ENCODE measurements at places on chromosomes 3 and 15. TPM values are rescaled to one million over a fixed set of nuclear protein-coding genes. Genes with fewer than 3 reads are reported as not detected.

SERINC4 gene
- not detected for total RNA-seq

GOLGA8S gene
- total RNA-seq = not detected

GNAI2 gene
- 149 TPM for total RNA-seq

CRTAP gene
- 240 TPM for total RNA-seq

NCKIPSD gene
- 34.6 TPM for total RNA-seq

TBCCD1 gene
- 11.6 TPM for total RNA-seq

FILIP1L gene
- total RNA-seq = 132 TPM

GRCh38 chr3:14318646-14319045 lies 83.8 kb upstream of the SLC6A6 start:
- DNase-seq = no peak

DNA sequence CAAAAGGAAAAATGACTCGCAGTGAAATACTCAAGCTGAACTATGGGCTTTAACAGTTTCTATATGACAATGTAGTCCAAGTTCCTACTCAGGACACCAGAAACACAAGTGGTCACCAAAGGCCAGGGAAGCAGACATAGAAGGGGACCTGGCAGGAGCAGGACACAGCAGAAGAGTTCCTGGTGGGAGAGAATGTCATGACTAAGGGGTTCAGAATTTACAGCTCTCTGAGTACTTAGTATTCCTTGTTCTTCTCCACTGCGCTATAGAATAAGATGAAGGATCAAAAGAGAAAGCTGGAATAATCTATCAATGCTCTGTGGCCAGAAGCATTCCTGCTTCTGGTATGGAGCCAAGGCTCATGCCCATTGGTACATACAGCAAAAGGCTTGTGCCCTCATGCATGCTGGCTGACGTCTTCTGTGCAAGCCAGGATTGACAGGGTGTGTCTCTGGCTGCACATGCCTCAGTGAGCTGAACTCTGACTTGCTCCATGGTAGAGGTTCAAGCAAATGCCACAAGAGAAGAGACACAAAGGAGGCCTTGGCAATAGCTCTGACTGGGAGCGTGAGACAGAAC lies 128.7 kb upstream of the SLC2A2 start:
- no peak for DNase-seq

DNA sequence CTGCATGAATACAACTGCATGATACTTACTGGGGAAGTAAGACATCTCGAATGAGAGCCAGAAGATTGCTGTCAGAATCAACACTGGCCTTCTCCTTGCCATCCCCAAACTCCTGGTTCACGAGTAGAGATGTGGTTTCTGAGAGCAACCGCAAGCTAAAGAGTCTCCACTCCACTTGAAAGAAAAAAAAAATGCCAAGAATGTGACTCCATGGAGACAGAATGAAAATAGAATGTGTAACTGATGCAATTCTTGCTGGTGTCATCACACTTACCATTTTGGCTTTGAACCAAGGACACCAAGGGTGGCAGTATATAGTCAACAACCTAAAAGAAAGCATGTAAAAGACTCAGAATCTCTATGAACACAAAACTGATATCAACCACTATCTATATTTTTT lies 280.4 kb downstream of the ULK4 start:
- no peak for DNase-seq

DNA sequence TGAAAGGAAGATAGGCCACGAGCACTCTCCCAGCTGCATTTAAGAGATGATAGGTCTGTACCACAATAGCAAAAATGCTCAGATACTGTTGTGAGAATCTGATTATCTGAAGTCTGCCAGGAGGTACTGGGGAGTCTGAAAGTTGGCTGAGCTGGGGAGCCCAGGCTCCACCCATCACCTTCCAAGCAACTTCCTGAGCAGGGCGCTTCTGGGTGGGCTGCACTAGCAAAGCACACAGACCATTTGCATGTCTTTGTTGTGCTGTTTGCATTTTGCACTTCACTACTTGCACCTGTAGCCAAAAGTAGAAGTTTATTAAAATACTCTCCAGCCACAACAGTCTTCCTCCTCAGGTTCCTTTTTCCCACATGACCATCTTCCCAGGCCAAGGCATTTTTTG lies 133.2 kb downstream of the ALDH1A2 start:
- no peak for DNase-seq

DNA sequence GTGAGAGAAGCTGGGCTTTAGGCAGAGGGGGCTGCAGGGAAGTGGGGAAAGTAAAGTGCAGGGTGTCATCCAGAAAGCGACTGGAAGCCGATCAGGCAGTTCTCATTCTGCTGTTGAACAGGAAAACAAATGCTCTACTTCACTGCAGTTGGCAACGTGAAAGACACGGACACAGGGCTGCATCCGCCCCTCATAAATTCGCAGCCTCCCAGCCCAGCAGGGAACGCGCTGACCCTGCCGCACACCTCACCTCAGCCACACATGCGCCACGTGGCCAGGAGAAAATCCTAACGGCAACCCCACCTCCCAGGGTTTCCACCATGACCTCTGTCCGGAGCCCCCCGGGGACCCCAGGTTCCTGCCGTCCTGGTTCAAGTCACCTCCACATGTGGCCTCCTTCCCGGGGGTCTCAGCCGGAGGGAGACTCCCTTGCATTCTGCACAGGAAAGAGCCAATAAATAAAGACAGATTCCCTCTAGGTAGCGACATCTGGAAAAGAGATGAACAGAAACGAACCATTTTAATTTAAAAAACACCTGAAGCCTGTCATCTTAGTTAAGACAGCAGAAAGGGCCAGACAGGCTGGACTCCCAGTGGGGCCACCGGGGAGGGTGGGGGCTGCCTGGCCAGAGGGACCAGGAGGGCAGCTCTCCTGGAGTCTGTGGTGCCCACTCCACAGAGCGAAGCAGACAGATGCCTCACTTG lies 118.7 kb downstream of the TMEM266 start:
- no peak for DNase-seq

DNA sequence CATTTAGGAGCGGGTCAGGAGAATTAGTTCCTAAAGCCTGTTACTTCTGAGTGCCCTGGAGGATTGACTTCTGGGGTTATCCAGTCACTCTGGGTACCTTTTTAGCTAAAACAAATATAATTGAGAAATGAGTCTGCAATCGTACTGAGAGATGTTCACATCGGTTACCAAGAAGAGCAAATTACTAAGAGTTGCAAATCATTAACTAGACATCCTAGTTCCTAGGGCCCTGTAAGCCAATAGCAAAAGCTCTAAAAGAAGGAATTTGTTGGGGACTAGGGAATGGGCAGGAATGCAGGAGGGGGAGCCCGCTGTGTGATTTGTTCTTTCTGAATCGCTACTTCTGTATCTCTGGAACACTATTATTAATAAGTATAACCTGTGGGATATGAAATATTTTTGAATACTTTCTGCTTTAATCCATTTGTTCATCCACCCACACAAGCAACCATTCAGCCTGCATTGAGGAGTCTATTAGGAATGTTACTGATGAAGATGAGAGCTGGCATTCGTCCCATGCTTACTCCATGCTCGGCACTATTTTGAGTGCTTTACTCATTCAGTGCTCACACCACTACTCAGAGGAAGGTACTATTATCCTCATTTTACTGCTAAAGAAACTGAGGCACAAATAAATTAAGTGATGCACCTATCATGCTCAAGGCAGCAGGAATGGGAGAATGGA lies 31.5 kb upstream of the KY start:
- DNase-seq = no peak

DNA sequence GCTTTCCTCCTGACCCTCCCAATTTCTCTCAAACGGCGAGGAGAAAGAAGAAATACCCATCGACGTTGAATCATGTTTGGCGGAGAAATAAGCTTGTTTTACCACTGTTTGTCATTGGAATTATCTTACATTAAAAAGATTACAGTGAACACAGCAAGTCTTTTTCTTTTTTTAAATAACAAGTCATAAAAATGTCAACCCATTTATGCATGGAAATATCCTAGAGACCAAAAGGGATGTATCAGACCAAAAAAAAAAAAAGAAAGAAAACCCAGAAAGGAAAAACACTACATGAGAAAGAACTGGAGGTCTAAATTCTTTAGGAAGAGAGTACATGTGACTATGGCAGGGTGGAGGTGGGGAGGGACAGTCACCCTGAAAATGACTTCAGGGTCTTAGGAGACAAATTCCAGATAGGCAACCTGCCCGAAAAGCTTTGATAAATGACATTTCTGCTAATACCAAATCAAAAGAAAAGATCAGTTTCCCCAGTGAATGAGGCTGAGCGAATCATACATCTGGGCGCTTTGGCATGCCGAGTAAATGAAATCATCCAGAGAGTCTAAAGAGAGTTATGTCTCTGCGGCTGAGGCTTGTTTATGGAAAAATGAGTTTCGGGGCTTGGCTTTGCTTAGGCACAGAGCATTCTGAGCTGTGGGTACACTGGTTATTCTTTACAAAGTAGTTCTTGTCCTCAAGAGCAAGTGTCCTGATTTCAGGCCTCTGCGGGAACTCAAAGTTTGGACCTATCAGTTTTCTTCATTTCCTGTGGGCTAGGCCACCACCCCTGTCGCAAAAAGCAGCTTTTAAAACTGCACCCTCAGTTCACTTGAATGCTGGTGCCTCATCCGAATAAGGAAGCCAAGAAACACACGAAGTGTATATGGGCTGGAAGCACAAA lies 110.1 kb upstream of the TGFBR2 start:
- DNase-seq = no peak

DNA sequence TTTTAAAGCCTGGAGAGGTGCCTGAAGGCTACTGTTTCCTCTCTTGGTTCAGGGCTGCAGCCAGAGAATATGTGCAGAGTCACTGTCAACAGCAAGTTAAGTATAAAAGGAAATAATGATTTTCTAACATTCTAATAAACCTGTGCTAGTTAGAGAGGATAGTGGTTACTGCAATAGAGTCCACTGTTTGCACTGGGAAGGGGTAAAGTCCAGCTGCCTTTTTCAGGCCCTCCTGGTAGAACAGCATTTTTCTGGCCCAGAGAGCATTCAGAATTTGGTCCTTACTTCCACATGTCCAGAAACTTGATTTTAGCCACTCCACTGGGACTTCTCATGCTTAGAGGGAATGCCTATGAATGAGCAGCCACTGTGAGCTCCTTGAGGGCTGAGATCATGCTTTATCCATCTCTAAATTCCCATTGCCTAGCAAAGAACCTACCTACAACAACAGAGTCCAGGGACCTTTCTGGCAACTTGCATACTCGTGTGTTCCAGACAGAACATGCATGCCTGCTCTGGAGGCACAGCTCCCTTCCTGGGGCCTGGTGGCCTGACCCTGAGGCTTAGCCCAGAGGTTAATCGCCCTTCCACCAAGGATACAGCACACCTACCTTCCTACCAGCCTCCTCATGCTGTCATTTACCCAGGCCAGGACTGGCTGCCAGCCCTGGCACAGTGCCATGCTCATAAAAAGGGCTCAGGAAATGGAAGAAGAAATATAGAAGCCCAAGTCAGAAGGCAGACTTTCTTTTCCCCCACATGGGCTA lies 50.3 kb upstream of the ATP13A3 start:
- no peak for DNase-seq

- no peak for DNase-seq
Measured at GRCh38 chr3:195123281-195123691, 147.7 kb downstream of the XXYLT1 start.

DNA sequence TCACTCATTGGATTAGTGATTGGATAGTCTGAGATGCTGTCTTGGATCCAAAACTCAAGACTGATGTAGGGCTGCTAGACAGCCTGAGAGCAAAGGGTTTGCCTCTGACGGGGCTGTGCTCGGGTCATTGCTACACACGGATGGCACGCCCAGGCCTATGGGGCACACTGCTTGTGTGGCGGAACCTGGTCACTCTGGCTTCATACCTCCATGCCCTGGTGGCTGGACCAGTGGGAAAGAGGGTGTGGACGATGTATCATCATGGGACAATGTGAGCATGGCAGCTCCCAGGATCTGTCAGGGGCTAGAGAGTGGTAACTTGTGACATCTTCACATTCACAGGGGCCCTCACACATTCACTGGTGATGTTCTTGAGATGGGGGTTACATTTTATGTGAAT lies 18.1 kb upstream of the CCDC174 start:
- DNase-seq = no peak

- no peak for DNase-seq
Measured at GRCh38 chr15:40061212-40061901, 22.4 kb upstream of the SRP14 start.

GRCh38 chr15:92394309-92395097 lies 822 bp downstream of the ST8SIA2 start:
- no peak for DNase-seq

- no peak for DNase-seq
Measured at GRCh38 chr3:189754356-189754755, 123.2 kb downstream of the TP63 start.

DNA sequence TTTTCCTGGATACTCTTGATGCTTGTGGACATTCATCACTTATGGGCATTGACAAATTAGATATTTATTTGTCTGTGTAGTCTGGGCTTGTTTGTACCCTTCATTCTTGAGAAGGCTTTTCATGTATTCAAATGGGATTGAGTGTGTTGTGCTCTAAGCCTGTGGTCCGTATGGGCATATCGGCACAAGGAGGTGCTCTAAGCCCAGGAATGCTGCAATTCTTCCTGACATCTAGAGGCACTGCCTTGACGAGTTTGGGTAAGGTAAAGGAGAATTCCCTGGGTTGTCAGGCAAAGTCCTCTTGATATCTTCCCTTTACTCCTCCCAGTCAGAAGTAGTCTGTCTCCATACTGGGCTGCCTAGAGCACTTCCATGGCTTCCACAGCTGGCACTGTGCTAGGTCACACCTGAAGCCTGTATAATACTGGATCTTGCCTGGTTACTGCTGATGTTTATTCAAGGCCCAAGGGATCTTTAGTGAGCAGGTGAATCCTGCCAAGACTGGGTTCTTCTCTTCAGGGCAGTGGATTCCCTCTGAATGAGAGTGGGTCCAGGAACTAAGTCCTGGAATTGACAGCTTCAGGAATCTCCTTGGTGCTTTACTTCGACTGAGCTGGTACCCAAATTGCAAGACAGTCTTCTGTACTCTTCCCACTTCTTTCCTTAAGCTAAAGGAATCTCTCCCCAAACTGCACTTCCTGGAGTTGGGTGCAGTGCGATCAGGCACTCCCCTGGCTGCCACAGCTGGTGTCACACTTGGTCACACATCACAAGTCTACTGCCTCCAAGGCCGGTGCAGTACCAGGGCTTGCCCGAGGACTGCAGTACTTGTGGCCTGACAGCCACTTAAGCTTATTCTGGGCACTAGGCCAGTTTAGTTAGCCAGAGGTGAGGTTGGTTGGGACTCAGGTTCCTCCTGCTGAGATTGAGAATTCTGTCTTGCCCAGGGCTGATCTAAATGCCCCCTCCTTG lies 46.0 kb downstream of the GALK2 start:
- DNase-seq = no peak

- DNase-seq = no peak
Measured at GRCh38 chr15:83062768-83063180, 4.3 kb downstream of the BTBD1 start.

GRCh38 chr15:66629817-66630576 lies 64.2 kb upstream of the LCTL start:
- no peak for DNase-seq

DNA sequence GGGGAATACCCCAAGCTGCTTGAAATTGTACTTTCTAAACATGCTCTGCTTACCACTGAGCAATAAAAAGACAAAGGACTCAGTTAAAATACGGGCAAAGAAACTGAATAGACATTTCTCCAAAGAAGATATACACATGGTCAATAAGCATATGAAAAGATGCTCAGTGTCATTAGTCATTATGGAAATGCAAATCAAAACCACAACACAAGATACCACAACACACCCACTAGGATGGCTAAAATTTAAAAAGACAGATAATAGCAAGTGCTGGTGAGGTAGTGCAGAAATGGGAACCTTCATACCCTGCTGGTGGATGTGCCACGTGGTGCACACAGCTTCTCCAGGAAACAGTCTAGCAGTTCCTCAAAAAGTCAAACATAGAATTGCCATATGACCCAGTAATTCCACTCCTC lies 21.3 kb downstream of the LRIG1 start:
- DNase-seq = no peak
